ENCODE measurements at places on chromosomes 16 and 17. TPM values are rescaled to one million over a fixed set of nuclear protein-coding genes. Genes with fewer than 3 reads are reported as not detected.
A peak's percentile ranks its signal among the peaks of the same experiment; 100 is the strongest.

The PARN gene
- 33.5 TPM for total RNA-seq

The DGKE gene
- total RNA-seq: 23.0 TPM

The SCGB1C2 gene
- total RNA-seq: not detected

The TBC1D26 gene
- total RNA-seq: not detected

The CACNA1G gene
- 0.26 TPM for total RNA-seq

The SLC16A6 gene
- total RNA-seq: 0.49 TPM

The SETD6 gene
- total RNA-seq: 24.3 TPM

The ST6GALNAC2 gene
- total RNA-seq: 2.4 TPM

The OR1A1 gene
- total RNA-seq: not detected

The LLGL2 gene
- 477 TPM for total RNA-seq

The EVI2B gene
- total RNA-seq: 13.0 TPM

GRCh38 chr17:17978481-17979424, 6.1 kb downstream of the DRC3 start:
- DNase-seq: no peak

DNA sequence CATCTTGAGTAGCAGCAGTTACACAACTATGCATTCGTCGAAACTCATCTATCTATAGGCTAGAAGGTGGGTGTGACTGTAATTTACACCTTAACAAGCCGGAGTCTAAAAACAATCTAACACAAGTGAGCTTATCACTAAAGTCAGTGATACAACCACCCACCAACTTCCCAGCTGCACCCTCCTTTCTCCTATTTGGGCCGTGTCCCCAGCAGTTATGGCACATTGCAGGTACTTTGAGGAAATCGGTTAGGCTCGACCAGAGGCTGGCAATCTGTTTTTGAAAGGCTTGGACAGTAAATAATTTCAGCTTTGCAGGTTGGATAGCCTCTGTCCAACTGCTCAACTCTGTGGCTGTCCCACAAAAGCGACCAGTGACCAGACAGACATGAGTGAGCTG, 26.0 kb downstream of the USP22 start:
- no peak for DNase-seq

GRCh38 chr17:27315322-27315721, 21.4 kb downstream of the WSB1 start:
- DNase-seq: peak; percentile 82

DNA sequence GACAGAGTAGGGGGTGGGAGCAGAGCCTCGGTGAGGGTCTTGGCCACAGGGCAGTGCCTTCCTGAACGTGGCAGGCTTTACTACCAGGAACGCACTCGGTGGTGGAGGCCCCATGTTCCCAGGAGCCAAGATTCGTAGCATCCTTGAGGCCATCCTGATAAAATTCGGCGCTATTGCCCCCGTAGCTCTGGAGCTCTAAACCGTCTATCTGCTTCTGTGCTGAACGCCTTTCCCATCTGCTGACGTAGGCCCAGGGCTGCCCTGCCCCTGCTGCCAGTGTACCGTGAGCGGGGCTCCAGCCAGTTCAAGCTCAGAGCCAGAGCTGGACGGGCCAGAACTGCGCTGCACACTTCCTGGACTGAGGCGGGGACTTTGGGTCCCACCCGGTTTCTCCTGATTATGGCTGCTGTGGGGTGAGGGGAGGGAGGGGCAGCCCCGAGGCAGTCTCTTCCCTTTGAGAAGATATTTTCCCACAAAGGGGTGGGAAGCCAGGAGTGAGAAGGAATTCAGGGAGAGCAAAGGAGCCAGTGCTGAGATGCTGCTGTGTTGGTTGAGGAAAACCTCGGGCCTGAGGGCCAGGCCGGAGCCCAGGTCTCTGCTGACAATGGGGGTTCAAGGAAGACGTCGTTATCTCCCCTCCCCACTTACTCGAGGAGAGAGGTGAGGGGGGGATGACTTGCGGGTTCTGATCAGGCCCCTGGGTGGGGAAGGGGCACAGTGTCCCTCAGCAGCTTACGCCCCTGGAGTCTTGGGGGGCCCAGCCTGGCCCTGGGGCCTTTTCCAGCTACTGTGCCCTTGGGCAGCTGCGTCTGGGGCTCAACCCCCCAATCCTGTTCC, 29.4 kb downstream of the OR1D5 start:
- DNase-seq: no peak

DNA sequence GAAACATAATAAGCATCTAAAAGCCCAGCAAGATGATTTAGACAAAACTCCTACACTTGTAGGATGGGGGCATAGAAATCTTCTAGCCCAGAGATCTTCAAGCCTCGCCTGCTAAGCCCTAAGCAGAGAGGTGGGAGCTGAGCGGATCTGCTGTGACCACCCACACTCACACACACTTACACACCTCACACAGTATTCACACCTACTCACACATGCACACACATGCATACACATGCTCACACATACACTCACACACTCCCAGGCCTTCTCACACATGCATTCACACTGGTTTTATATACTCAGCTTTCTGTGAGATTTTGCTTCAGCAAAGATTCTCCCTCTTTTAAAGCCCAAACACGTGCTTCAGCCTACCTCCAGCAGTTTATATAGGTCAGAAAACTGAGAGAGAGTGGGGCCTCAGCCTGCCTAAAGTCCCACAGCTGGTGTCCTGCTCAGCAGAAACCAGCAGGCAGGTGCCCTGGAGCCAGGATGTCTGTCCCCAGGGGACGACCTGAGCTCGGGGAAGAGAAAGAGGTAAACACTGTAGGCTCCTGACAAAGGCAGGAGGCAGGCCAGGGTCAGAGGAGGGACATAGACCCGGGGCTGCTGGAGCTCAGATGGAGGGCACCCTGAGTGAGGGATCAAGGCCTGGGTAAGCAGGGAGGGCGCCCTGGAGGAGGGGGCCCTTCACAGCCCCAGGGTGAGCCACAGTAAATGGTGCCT, 12.0 kb upstream of the KRT19 start:
- no peak for DNase-seq

DNA sequence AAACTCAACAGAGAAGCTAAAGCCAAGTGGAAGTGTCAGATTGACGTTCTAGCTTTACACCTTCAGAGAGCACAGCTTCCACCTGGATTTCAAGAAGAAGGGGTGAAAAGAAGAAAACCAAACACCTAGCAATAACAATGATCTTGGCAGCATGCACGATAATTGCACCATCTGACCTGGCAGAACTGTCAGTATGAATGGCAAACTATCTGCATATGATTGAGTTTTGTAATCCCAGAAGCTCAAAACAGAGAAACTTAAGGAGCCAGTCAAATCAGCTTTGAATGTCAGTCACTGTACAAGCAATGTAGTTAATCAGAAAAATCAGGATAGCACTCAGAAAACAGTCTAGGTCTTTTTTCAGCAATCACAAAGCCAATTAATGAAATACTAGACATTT, 427.1 kb downstream of the ZFHX3 start:
- no peak for DNase-seq

DNA sequence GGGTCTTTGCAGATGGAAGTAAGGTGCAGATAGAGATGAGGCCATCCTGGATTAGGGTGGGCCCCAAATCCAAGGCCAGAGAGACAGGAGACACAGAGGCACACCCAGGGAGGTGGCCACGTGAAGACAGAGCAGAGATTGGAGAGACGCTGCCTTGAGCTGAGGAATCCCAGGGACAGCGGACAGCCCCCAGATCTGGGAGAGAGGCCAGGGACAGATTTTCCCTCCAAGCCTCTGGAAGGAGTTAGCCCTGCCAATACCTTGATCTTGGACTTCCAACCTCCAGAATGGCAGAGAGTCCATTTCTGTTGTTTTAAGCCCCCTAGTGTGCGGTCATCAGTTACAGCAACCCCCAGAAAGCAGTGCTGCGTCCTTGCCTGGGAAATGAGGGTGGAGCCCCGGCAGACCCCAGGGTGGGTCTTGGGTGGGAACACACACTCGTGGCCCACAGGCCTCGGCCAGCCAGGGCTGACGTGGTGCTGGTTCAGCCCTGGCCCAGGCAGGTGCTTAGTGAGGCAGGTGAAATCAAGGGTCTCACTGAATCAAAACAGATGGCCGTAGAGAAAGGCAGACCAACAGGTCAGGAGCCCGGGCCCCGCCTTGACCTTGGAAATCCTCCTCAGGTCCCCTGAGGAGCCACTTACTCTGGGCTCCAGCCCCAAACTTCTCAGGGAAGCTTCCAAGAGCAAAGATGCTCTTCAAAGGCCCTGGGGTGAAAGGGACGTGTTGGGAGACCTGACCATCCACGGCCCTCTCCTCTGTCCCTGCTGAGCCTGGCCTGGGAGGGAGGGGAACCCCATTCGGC, 169.3 kb downstream of the RBFOX3 start:
- no peak for DNase-seq

GRCh38 chr17:81365148-81365600, 30.1 kb upstream of the BAHCC1 start:
- DNase-seq: peak; percentile 76

DNA sequence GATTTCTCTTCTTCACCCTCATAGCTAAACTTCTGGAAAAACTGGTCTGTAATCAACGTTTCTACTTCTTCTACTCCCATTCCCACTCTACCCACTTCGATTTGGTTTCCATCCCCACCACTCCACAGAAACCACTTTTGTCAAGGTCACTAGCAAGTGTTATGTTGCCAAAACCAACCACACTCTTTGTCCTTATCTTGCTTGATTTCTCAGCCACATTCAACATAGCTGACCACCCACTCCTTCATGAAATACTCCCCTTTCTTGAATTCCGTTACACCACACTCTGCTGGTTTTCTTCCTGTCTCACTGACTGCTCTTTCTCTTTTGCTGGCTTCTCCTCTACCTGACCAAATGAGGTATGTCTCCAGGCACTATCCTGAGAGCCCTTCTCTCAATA, 11.9 kb downstream of the IKZF3 start:
- no peak for DNase-seq

- no peak for DNase-seq
Measured at GRCh38 chr16:59410451-59410850, 676.3 kb upstream of the GOT2 start.

DNA sequence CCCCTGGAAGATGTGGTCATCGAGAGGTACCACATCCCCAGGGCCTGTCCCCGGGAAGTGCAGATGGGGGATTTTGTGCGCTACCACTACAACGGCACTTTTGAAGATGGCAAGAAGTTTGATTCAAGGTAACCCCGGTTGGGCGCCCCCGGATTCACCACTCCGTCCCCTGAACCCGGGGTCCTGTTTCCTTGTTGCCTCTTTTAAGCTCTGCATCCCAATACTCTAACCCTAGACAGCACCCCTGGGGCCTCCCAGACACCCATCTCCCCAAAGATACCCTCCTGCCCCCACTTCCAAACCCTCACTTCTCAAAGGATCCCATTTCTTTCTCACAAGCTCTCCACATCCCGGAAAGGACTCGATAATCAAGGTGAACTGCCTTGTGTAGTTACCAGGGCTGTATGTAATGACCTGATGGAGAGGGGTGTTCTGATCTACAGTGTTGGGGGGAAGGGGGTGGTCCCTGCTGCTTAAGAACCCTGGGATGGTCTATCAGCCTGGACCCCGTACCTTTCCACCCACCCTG, 412 bp downstream of the FKBP10 start:
- DNase-seq: no peak

DNA sequence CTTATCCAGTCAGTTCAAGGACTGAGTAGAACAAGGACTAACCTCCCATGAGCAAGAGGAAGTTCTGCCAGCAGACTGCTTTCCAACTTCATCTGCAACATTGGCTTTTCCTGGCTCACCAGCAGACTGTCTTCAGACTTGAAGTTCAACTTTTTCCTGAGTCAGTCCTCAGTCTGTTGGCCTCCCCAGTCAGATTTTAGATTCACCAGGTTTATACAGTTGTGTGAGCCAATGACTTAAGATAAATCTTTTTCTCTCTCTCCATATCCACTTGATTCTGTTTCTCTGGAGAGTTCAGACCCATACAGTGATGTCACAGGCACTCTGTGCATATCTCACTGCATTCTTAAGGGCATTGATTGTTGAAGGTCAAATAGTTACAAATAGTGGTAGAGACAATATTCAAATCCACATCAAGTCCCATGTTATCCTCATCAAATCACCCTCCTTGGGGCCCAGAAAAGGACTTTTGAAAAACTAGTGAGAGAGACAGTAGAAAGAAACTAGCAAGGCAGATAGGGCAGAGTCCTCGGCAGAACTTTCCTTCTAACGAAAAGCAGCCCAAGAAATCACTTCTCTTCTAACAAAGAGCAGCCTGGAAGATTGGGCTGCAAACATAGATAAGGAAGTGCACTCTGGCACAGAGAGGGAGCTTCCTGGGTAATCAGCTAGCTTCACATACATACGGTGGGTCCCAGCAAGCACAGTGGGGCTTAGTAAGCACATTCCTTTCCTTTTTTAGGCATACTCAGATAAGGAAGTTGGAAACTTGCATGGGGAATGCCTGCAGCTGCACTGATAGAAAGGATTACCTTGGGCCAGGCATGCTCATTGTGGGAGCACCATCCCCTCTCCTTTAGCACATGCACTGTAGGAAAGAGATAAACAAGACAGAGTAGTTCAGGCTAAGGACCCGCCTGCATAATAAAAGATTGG, 132.3 kb upstream of the FAM20A start:
- peak; percentile 18 for DNase-seq

DNA sequence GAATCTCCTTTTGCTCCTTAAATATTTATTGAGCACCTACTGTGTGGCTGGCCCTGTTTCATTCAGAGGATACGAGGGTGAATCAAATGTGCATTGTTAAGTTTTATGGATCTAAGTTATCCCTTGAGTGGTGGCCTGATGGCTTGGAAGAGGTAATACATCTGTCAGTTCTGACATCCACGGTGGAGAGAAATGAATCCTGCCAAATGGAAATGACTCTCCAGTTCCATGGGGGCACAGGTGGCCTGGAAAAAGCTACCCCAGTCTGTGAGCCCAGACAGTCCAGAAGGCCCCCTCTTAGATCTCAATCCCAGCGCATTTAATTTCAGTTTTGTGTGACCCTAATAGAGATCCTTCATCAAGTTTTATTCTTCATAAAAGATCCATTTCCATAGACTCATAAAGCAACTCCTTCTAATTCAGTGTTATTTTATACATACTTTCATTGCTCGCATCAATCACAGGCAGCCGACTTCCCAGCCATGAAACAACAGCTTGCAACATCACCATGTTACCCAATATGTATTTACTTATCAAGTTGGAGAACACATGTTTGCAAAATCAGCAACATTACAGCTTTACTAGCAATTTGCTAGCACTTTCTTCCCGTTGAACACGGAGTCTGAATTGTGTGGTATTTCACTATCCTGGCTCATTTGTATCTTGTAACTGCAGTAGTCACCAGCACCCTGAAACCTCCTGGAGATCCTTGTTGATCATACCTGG, 334.8 kb upstream of the HSBP1 start:
- DNase-seq: no peak

DNA sequence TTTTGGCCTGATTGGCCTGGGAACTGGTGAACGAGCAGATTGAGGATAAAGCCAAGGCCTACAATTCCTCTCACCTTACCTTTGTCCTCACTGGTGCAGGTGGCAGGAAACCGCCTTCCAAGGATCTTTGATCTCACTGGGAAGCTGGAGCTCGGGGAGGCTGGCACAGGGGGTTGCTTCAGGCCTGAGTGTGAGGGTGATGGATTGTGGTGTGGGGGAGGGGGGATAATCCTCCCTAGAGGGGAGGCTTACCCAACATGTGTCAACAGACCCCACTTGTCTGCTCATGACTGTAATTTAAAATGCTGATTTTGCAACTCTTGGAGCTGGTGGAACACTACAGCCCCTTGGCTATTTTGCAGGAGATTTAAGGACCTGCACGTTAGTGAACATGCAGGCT, 4.5 kb upstream of the RMI2 start:
- DNase-seq: no peak

- DNase-seq: no peak
Measured at GRCh38 chr17:36523113-36523512, 11.6 kb downstream of the MYO19 start.

GRCh38 chr16:22813948-22814710, at the start of gene HS3ST2:
Gene HS3ST2 (plus strand): TSS chr16:22814162. CDS start chr16:22814611, 449 bp downstream.
- no peak for DNase-seq

- no peak for DNase-seq
Measured at GRCh38 chr16:728890-729744, 2.2 kb downstream of the HAGHL start.
